ENCODE measurements at places on chromosomes 12 and 14.

- DNase-seq, result no peak
Observed at GRCh38 chr12:72264548-72265175, 7.5 kb upstream of the TRHDE start.

DNA sequence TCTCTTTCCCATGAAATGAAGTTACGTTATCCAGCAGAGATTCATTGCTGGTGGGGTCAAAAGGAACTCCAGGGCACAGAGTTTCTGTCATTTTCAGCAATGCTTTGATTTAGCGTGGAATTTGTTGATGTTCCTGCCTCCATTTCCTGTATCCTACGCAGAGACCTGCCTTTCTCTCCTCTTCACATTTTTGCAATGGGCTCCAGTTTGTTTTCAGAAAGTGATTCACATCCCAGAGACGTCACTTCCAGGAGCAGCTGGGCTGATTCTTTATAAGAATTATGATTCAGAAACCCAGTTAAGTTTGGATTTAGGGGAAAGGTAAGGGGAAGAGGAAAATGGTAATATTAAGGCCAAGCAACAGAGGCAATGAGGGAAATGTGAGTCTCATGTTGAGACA is 11.6 kb downstream of the RNASE10 start:
- DNase-seq, result no peak

- DNase-seq, result no peak
Observed at GRCh38 chr12:122162976-122163375, 11.0 kb downstream of the IL31 start.

GRCh38 chr12:104536841-104537240 is 80.1 kb downstream of the CHST11 start:
- no peak for DNase-seq

DNA sequence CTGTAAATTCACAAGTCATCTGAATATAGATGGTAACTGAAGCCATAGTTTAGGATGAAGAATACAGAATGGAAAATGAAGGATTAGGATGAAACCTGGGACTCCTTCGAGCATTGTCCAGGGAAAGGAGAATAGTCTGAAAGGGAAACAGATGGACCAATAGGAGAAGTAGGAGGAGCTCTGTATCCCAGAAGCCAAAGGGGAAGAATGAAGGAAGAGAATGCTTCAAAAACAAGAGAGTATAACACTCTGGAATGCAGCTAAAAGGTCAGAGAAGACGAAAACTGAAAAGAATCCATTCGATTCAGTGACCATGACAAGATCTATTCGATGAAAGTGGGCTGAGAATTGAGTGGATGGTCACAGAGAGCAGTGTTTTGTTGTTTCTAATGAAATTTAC is 1.0 kb downstream of the GMFB start:
- peak; percentile 46 for DNase-seq

- DNase-seq, result no peak
Observed at GRCh38 chr12:31316891-31317290, 9.1 kb downstream of the SINHCAF start.

GRCh38 chr12:79689477-79690141 is 1.2 kb downstream of the PAWR start:
- DNase-seq, result peak; percentile 52

DNA sequence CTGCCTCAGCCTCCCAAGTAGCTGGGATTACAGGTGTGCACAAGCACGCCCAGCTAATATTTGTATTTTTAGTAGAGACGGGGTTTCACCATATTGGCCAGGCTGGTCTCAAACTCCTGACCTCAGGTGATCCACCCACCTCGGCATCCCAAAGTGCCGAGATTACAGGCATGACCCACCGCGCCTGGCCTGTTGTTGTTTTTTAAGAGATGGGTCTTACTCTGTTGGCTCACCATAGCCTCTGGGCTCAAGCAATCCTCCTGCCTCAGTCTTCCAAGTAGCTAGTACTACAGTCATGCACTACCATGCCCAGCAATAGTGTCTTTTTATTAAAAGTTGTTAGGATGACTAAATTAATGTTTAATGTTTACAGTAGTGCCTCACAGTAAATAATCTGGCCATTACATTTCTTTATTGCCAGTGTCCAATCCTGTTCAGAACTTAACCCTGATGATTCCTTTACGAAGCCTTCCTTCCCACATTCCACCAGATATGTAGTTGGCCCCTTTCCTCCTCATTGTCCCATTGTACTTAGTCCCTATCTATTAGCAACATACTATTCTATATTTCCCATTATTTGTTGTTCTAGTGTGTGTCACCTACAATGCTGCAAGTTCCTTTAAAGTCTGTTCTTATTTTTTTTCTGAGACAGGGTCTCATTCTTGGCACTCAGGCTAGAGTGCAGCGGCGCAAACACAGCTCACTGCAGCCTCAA is 8.8 kb upstream of the SMARCC2 start:
- no peak for DNase-seq

- no peak for DNase-seq
Observed at GRCh38 chr12:59075968-59076490, 155.7 kb upstream of the LRIG3 start.

DNA sequence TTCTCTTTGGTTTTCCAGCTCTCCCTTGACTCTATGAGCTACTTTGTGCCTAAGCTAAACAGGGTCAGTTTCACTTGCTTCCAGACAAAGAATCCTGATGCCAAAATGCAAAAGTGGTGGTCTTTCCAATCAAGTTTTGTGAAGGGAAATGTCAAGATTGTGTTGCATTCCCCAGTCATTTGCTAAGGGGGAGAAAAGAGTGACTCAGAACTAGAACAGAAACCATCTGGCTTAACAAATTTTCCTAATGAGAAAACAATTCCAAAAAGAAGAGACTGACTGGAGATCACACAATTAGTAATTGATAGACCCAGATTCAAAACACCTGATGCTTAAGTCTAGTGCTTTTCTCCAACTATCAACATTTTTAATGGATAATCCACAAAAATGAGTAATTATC is 235.1 kb upstream of the DIO2 start:
- DNase-seq, result no peak

DNA sequence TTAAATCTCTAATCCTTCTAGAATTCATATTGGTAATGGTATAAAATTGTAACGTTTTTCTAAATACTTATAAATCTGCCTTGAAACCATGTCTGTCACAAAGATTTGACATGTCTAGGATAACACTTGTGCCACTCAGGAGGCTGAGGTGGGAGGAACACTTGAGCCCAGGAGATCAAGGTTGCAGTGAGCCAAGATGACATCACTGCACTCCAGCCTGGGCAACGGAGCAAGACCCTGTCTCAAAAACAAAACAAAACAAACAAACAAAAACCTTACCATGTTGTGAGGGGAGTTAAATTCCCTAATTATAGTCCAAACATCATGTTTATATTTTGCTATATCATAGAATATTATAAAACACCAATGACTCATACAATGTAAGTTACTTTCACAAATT is 317.5 kb upstream of the SOX5 start:
- no peak for DNase-seq

- DNase-seq, result no peak
Observed at GRCh38 chr12:52347551-52348510, 19.4 kb downstream of the KRT85 start.

- DNase-seq, result no peak
Observed at GRCh38 chr12:57213763-57214397, 2.7 kb upstream of the NXPH4 start.

GRCh38 chr12:39074063-39074462 is 168.7 kb upstream of the CPNE8 start:
- DNase-seq, result no peak

GRCh38 chr12:4224206-4224889 is 49.2 kb upstream of the CCND2 start:
- DNase-seq, result no peak

GRCh38 chr12:77995436-77996167 is 164.9 kb downstream of the NAV3 start:
- no peak for DNase-seq

DNA sequence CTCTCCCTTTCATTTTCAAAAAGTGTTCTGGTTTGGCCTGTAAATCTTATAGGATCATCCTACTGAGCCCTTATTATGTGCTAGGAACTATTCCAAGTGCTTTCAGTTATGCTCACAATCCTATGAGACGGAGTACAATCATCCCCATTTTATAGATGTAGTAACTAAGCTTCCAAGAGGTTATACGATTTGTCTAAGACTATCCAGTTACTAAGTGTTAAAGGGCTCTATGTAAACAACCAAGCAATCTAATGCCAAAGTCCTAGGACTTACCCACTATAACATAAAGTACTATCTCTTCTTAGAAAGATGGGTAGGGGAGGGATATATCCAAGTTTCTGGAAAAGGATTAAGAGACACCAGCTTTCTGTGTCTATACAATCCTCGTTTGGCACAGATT is 6.7 kb downstream of the CFL2 start:
- DNase-seq, result no peak

DNA sequence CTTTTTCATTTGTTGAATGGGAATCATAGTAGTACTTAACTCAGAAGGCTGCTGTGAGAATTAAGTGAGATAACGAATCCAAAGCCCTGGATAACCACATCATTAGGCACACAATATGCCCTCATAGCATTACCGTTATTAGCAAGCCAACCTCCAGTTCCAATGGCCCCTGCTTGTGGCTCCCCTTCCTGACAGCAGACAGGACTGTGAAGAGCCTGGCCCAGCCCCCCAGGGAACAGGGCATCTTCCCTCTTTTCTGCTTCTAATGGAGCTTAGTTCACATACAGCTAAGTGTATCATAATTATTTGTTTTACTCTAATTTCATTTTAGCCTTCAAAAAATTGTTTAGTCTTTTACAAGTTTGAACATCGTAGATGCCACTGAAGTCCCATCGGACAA is 39.7 kb downstream of the DHRS2 start:
- DNase-seq, result no peak

- no peak for DNase-seq
Observed at GRCh38 chr14:54577977-54578376, 11.0 kb downstream of the SAMD4A start.

GRCh38 chr12:108896336-108896735 is 16.4 kb downstream of the DAO start:
- DNase-seq, result no peak

DNA sequence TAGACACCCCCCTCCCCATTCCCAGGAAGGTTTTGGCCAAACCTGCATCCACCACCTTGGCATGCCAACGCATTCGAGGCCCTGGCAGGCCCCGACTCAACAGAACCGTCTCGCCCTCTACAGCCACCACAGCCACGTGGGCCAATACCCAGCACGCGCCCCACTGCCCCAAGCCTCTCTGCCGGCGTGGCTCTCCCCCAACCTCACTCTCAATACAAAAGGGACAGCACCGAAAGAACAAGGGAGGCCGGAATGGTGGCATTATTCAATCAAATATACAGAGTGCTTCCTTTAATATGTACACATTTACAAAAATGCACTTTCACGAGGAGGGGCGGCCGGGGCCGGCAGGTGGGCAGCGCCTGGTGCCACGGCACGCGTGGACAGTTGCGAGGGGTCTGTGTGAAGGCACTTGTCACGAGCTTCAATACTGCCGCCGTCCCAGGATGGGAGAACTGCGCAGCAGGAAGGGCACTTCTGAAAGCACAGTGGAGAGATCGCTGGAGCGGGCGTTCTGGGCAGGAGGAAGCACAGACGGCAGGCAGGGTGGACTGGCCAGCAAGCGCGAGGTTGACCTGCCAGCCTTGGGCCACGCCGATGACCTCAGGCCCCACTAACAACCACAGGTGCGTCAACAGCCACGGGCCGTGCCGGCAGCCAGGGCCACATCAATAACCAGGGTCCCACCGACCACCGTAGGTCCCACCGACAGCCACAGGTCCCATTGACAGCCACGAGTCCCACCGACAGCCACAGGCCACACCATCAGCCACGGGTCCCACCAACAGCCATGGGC is 26.9 kb downstream of the JAG2 start:
- no peak for DNase-seq

- DNase-seq, result no peak
Observed at GRCh38 chr14:68198713-68199495, 379.3 kb downstream of the RAD51B start.

GRCh38 chr12:46678426-46678825 is 147.4 kb downstream of the SLC38A4 start:
- no peak for DNase-seq

GRCh38 chr12:87952850-87953249 is 76.4 kb downstream of the C12orf50 start:
- no peak for DNase-seq

GRCh38 chr14:89500303-89500702 is 83.3 kb upstream of the FOXN3 start:
- no peak for DNase-seq

DNA sequence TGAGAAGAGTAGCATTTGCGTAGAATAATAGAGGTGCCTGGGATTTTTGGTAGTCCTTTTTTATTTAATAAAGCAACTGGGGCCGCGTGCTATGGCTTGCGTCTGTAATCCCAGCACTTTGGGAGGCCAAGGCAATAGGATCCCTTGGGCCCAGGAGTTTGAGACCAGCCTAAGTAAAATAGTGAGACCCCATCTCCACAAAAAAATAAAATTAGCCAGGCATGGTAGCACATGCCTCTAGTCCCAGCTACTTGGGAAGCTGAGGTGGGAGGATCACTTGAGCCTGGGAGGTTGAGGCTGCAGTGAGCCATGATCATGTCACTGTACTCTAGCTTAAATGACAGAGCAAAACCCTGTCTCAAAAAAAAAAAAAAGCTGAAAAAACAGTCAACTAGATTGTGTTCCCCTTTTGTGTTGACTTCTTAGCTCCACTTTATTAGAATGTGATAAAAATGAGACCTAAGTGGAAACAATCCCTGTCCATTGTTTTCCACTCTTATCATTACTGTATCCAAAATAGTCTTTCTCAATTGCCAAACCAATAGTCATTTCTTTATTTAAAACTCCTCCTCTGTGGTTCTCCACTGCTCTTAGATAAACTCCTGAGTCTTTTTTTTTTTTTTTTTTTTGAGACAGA is 7.4 kb downstream of the PRKCH start:
- DNase-seq, result no peak

DNA sequence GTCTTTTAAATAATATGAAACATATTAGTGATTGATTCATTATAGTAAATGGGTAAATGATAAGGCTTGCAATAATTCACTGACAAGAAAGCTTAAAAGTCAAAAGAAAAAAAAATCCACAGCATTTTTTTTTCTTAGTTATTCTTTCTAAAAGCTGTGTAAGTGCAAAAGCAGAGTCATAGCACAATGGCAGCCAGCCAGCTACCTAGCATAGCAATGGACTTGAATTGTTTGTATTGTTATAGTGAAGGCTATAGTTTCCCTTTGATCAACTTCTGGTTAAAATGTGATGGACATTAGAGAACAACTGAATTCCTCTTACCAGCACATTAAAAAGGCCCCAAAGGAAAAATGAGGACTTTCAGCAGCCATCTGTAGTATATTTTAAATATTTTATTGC is 232.1 kb downstream of the NAV3 start:
- DNase-seq, result no peak

- no peak for DNase-seq
Observed at GRCh38 chr12:118541934-118542333, 165.6 kb downstream of the SUDS3 start.

DNA sequence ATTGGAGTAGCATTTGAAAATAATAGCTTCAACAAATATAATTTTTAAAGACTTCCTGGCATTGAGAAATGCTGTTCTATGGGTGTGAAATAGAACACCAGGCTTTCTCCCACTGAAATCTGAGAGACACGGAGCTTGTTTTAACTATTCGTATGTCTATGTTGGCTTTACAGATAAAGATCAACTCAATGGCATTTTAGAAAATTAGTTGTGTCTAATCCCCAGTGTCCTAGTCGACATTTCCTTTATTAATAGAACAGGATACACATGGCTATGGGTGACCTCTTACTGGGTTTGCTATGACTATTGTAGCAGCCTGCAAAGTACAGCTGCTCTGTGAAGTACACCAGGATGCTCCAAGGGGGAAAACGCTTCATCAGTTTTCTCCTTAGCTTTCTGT is 159.3 kb downstream of the SLC25A21 start:
- no peak for DNase-seq

- DNase-seq, result peak; percentile 64
Observed at GRCh38 chr14:104367866-104368750, 211.5 kb upstream of the C14orf180 start.
